ENCODE measurements at places on chromosomes 16 and 17. TPM values are rescaled to one million over a fixed set of nuclear protein-coding genes. Genes with fewer than 3 reads are reported as not detected.

The COX6A2 gene
- total RNA-seq, result not detected

The SHISA6 gene
- total RNA-seq, result not detected

GRCh38 chr17:17387498-17388362 lies 84.6 kb downstream of the NT5M start:
- DNase-seq, result no peak

The KRTAP17-1 gene
- total RNA-seq, result not detected

GRCh38 chr17:6843241-6843880 lies 11.8 kb upstream of the TEKT1 start:
- peak; percentile 37 for DNase-seq

All from CD4-positive, alpha-beta memory T cell (primary cell).